ENCODE measurements at places on chromosomes 13 and 19.

DNA sequence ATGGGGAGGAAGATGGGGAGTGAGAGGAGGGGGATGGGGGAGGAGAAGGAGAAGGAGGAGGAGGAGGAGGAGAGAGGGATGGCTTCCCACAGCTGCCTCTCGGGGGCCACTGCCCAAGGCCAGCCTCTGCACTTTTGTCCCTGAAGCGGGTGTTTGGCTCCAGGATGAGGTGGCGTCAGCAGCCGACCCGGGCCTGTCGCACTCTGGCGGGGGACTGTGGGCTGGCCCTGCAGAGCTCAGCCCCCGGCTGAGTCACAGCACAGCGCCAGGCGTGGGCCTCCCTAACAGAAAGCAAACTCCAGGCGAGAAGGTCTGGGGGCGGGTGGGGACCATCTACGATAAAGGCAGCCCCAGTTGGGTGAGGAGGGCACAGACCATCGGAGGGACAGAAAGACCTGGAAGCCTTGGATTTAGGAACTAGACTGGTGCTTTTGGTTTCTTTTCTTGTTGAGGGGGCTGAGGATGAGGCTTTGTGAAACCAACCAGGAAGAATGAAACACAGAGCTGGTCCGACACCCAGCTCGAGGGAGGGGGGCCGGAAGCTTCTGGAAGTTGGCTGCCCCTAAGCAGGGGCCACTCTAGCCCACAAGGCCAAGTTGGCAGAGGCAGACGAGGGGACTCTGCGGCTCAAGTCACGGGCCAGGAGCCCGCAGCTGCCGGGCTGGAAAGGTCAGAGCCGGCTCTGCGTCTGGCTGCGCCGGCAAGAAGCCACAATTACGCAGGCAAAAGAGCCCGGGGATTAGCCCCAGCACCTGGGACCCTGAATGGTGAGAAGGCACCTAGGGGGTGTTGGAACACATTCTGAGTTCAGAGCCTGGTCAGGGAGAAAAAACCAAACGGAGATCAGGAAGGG, 18.2 kb downstream of the LSM4 start:
- no peak overlapping the region for H3K4me3 ChIP-seq
- no peaks in the 10 kb centered on the region for H3K27me3 ChIP-seq
- H3K4me1 ChIP-seq: no peaks in the 10 kb centered on the region
- H3K36me3 ChIP-seq: no peaks in the 10 kb centered on the region

- no peaks in the 10 kb centered on the region for H3K27me3 ChIP-seq
- no peak for DNase-seq
- no peaks in the 10 kb centered on the region for H3K36me3 ChIP-seq
Observed at GRCh38 chr19:57034544-57034943, 85.2 kb upstream of the USP29 start.

DNA sequence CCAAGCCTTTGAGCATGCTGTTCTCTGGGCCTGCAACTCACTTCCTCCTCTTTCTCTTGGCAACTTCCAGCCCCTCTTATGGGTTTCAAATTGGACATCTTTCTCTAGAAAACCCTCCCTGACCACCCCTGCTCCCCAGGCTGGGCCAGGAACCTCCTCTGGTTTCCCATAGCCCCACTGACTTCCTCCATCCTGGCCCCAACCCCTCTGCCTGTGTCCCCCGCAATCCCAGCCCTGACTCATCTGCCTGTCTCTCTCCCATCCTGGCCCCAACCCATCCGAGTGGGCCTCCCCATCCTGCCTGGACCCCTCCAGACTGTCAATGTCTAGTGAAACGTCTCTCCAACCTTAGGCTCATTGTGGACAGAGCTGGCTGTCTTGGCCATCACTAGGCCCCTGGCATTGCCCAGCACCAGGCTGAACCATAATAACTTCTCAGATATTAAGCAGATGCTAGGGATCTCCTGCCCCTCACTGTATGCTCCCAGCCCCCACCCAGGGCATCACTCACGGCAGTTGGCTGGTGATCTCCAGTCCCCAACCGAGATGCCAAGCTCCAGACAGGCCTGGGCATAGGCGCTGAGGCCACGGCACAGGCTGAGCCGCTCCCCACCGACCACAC, 16.8 kb downstream of the FCGBP start:
- no peaks in the 10 kb centered on the region for H3K4me1 ChIP-seq
- DNase-seq: no peak
- no peak overlapping the region for H3K4me3 ChIP-seq
- no peaks in the 10 kb centered on the region for H3K36me3 ChIP-seq

DNA sequence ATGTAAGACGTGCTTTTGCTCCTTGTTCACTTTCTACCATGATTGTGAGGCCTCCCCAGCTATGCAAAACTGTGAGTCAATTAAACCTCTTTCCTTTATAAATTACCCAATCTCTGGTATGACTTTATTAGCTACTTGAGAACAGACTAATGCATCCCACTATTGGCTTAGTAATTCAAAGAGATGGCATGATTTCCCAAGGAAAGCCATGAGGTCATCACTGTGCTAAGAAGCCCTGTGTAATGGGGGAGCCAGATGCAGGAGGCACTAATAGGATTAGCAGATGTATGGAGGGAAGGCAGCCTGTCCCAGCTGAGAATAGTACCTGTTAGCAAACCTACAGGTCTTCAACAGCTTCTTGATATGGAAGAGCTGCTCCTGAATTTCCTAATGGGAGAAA, 38.1 kb downstream of the RUBCNL start:
- DNase-seq: no peak
- H3K36me3 ChIP-seq: no peaks in the 10 kb centered on the region
- H3K4me3 ChIP-seq: no peak overlapping the region
- H3K27me3 ChIP-seq: no peaks in the 10 kb centered on the region
- peaks cover 12% of the 10 kb centered on the region for H3K4me1 ChIP-seq

DNA sequence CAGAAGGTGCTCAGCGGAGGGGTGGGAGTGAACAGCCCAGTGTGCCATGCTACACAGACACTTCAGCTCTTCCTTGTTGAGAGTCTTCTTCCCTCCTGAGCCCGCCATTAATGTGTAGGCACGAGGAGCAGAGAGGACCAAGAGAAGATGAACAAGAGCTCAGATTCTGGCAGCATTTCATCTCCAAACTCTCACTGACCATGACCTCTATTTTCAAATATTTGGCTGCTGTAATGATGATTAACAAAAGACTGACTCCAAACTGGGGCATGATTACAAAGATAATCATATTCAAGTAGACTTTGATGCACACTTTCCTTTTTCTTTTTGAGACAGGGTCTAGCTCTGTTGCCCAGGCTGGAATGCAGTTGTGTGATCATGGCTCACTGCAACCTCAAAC, 236.5 kb downstream of the DCLK1 start:
- H3K27me3 ChIP-seq: no peaks in the 10 kb centered on the region
- H3K4me3 ChIP-seq: no peak overlapping the region
- no peaks in the 10 kb centered on the region for H3K36me3 ChIP-seq
- no peak overlapping the region for H3K27ac ChIP-seq
- no peaks in the 10 kb centered on the region for H3K4me1 ChIP-seq

DNA sequence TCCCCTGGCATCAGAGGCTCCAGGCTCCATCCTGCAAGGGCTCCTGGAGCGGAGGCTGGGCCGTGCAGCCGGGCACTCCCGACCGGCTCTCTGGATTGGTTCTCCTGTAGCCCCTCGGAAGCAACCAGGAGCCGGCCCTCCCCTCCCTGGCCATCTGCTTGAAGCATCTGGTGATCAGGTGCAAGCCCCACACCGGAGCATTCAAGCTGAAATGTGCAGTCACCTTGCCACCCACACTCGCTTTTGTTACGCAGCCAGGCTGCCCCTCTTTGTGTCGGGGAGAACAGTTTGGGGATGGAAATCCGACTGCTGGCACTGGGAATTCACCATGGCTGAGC, 258.8 kb downstream of the ZNF536 start:
- H3K36me3 ChIP-seq: no peaks in the 10 kb centered on the region
- DNase-seq: no peak
- H3K27me3 ChIP-seq: no peaks in the 10 kb centered on the region
- H3K4me3 ChIP-seq: no peak overlapping the region
- no peak overlapping the region for H3K27ac ChIP-seq

GRCh38 chr13:44300895-44301638, 72.6 kb upstream of the SERP2 start:
- H3K36me3 ChIP-seq: no peaks in the 10 kb centered on the region
- no peak overlapping the region for H3K4me3 ChIP-seq
- peak; percentile 73 for DNase-seq
- peak overlapping the region; percentile 82 for H3K27ac ChIP-seq

All from pancreas (tissue), 10 donors.